Smooth muscle cell of trachea (primary cell): ENCODE measurements at places on chromosomes 3 and 15. TPM values are rescaled to one million over a fixed set of nuclear protein-coding genes. Genes with fewer than 3 reads are reported as not detected.

CCR3 gene
- 0.33 TPM in 1 of 2 replicates, not detected in the other for total RNA-seq

DBR1 gene
- total RNA-seq, result 14.4 and 20.8 TPM in 2 replicates

ACTRT3 gene
- 4.8 and 5.4 TPM in 2 replicates for total RNA-seq

PIK3CB gene
- 13.6 and 16.1 TPM in 2 replicates for total RNA-seq

ALS2CL gene
- total RNA-seq, result 0.87 and 2.5 TPM in 2 replicates

HRH1 gene
- total RNA-seq, result 17.2 and 35.6 TPM in 2 replicates

PAQR5 gene
- total RNA-seq, result 5.8 and 7.9 TPM in 2 replicates

DPPA2 gene
- not detected in 2 replicates for total RNA-seq

TRIM71 gene
- total RNA-seq, result not detected in 2 replicates

MUC20 gene
- total RNA-seq, result under 0.01 and 0.50 TPM in 2 replicates

P2RY12 gene
- total RNA-seq, result 0.29 and 0.33 TPM in 2 replicates

TRH gene
- total RNA-seq, result not detected in 2 replicates

SPATA12 gene
- under 0.01 and 0.15 TPM in 2 replicates for total RNA-seq

PARP14 gene
- total RNA-seq, result 56.4 and 63.0 TPM in 2 replicates

SLC2A2 gene
- not detected in 2 replicates for total RNA-seq

RYR3 gene
- not detected in 2 replicates for total RNA-seq

ERC2 gene
- total RNA-seq, result under 0.01 and 0.44 TPM in 2 replicates

KCNH8 gene
- total RNA-seq, result not detected in 2 replicates

SEMA5B gene
- total RNA-seq, result not detected in 2 replicates

FAM227B gene
- total RNA-seq, result 3.5 and 6.5 TPM in 2 replicates

C15orf39 gene
- 3.8 and 4.8 TPM in 2 replicates for total RNA-seq

KCNMB3 gene
- total RNA-seq, result 0.50 and 1.0 TPM in 2 replicates

EMC7 gene
- total RNA-seq, result 30.3 and 42.9 TPM in 2 replicates

TTLL13 gene
- not detected in 2 replicates for total RNA-seq

EAF2 gene
- 0.87 and 0.99 TPM in 2 replicates for total RNA-seq

CASR gene
- total RNA-seq, result not detected in 2 replicates

PLA2G4D gene
- not detected in 2 replicates for total RNA-seq

GP9 gene
- not detected in 2 replicates for total RNA-seq

THRB gene
- 2.0 and 2.5 TPM in 2 replicates for total RNA-seq

GRIP2 gene
- 0.15 and 0.17 TPM in 2 replicates for total RNA-seq

DGKG gene
- total RNA-seq, result 0.17 and 0.87 TPM in 2 replicates

SLC28A1 gene
- total RNA-seq, result not detected in 2 replicates

MYLK gene
- total RNA-seq, result 325 and 839 TPM in 2 replicates

ADGRG7 gene
- total RNA-seq, result not detected in 2 replicates

NUP210 gene
- under 0.01 TPM in 2 replicates for total RNA-seq

FBXW12 gene
- total RNA-seq, result 0.15 TPM in 1 of 2 replicates, not detected in the other
